ENCODE measurements at places on chromosomes 7 and 10.

DNA sequence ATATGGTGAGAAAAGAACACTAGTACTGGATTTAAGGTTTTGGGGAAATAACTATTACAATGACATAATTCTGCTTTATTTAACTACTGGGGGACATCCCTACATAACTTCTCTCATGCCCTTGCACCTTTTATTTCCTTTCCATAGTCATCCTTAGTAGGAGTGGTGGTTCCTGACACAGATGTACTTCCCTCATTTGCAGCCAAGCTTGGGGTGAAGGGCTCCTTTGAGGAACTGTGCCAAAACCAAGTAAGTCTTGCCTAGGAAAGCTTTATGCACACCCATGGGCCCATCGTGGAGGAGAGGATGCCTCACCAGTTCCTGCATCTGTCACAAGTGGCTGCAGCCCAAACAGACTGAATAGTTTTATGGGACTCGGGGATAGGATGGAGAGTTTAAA lies 20.6 kb downstream of the ZDHHC6 start:
- DNase-seq, result no peak

DNA sequence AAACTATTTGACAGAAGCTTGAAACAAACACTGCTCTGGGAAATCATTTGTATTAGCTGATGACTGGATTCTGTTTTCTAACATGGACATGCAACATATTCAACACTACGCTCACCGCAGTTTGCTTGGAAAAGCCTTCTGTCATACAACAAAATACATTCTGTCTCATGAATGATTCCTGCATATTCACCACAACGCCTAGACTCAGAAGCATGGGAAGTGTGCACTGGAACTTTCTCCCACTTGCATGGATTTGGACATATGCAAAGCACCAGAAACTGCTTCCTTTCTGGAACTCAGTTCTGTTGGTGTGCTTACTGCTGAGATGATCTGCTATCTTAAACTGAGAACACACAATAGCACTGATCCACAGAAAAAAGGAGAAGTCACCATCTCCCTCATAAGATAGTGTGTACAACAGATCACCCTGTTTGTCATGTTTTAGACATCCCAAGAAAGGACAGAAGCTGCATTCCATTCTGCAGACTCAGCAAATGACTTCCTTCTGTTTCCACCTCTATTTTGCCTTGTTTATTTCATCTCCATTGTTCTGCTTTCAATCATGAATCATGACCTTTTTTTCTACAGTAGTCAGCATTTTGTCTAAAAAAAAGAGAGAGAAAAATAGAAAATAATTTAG lies 115.8 kb downstream of the HTR7 start:
- no peak for DNase-seq

DNA sequence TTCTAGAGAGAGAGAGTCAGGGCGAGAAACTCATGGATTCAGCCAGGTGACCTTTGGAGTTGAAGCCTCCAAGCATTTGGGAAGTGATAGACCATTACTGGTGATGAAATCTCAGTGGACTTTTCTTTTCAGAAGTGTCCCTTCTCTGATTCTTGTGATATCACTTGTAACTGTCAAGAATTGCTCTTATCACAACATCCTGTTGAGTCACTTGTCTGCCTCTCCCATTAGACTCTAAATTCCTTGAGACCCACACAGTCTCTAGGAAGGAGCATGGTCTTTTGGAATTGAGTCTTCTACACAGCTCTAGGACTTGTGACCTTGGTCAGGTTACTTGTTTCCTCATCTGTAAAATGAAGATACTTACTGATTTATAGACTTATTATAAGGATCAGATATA lies 81.0 kb downstream of the CFAP58 start:
- no peak for DNase-seq

DNA sequence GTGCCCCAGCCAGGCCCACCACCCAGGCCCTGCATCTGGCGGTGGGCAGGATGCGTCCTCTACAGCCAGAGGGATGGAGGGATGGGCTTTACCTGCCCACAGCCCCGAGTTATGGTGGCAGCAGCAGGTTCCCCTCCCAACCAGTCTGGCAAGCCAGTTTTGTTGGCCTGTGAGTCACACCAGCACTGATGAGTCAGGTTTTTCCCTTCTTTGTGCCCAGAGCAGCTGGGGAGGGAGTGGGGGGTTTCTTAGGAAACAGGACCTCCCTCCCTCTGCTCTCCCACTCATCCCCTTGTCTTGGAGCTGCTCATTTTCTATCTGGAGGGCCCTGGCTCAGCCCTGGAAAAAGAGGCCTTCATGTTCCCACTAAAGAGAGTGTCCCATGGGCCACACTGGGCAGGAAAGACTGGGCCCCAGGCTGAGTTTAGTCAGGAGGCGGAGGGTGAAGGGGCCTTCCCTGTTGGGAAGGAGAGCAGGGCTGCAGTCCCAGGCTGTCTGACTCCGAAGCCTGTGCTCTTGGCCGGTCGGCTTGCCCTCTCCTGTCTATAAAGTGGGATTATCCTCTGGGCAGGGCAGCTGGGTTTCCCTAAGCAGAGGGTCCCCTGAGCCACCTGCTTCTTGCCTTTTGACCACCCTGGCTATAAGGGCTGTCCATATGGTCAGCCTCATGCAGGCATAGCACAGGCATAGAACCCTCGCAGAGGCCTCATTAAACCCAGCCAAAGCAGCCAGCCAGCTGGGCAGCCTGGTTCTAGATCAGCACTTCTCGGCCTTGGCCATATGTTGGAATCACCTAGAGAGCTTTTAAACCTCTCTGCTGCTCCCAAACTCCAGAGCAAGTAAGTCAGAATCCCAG lies 30.2 kb upstream of the ANKRD2 start:
- DNase-seq, result no peak

- no peak for DNase-seq
Measured at GRCh38 chr10:65818990-65819389, 1106.8 kb upstream of the LRRTM3 start.

GRCh38 chr7:50505553-50506210 lies 55.5 kb upstream of the FIGNL1 start:
- peak; percentile 27 for DNase-seq

- DNase-seq, result no peak
Measured at GRCh38 chr7:96202102-96202501, 119.8 kb downstream of the SLC25A13 start.

DNA sequence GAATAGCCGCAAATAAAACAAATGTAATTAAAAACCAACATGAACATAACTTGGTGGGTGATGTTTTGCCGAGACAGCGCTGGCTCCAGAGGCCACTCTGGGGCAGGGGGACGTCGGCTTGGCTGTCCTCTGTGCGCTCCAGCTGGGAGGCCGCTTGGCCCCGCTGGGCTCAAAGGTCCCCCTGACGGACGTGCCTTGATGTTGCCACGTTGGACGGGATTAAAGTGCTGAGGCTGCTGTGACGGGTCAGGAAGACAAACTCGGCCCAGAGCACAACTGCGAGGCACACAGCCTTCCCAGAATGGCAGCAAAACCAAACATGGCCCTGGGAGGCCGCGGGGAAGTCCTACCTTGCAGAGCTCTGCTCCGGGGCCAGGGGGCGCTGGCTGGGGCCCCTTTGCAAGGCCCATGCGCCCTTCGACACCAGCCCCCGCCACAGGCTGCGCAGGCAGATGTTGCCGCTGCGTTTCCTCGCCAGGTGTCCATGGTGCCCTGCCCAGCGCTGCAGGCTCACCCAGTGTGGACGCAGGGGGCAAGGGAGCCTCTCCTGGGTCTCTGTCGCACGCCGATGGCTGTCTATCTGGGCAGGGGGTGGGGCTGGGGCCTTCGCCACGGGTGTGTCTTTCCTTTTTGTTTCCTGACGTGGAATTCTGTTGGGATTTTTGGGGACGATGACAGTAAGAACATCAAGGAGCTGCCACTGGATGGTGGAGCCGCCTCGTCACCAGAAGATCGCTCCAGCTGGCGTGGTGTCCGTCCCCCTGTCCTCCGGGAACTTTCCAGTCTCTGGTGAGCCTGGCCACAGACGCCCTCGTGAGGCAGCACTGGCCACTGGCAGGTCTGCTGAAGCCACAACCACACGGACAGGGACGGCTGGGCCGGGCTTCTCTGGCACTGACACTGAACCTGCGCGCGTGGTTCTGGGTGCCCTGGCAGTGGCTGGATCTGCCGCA lies 99.6 kb upstream of the DIP2C start:
- peak; percentile 3 for DNase-seq

DNA sequence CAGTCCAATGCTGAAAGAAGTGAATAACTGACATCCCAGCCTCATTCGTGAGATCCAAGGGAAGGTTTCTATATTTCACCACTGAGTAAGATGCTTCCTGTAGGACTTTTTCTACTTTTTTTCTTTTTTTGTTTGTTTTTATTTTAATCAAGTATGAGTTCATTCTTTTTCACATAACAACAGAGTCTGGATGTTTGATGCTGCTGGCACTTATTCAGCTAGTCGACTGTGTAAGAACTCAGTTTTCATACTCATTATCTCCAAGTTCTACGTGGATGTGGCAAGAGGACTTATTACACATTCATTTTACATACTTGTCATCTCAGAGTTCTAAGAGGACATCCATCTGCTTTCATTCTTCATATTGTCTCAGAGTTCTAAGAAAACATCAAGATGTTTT lies 86.9 kb downstream of the CPXM2 start:
- no peak for DNase-seq

DNA sequence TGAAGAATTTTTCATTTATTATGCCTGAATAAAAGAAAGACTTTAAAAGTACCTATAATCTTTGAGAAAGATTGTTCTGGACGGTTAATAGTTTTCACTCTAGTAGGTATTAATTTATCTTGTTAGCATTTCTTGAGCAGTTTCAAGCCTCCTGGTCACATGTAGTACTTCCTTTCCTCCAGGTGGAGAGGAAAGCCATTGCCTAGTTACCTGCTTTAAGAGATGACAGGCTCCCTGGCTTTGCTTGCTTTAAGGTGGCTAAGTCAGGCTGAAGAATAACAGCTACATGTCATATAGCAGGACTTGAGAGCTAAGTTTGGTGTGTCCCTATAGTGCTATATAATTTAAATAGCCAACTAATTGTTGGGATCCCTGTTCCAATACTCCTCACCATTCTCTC lies 160.2 kb downstream of the CDK14 start:
- no peak for DNase-seq

GRCh38 chr10:90857635-90858460 lies at the start of gene HTR7:
Gene HTR7 (minus strand): TSS chr10:90858039. CDS start chr10:90857671, 368 bp downstream.
- DNase-seq, result peak; percentile 36
